ENCODE measurements at places on chromosomes 16 and 17.
A peak's percentile ranks its signal among the peaks of the same experiment; 100 is the strongest.

DNA sequence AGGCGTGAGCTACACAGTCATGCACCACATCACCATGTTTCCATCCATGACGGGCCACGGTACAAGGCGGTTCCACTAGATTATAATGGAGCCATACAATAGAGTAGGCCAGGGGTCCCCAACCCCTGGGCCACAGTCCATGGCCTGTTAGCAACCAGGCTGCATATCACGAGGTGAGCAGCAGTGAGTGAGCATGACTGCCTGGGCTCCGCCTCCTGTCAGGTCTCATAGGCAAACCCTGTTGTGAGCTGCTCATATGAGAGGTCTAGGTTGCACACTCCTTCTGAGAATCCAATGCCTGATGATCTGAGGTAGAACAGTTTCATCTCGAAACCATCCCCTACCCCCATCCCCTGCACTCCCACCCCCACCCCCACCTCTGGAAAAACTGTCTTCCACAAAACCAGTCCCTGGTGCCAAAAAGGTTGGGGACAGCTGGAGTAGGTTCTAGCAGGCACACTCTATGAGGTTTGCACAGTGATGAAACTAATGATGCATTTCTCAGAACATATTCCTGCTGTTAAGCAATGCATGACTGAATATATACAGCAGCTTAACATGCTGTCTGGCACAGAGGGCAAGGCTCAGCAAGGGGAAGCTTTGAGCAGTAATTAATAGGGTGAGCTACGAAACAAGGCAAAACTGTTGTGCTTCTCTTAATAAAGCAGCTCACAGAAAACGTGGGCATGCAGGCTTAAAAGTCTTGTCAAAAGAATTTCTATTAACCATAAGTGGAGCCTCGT lies 108.0 kb downstream of the VPS53 start:
- H3K4me3 ChIP-seq, result no peak overlapping the region
- DNase-seq, result no peak
- H3K4me1 ChIP-seq, result no peaks in the 10 kb centered on the region
- H3K36me3 ChIP-seq, result no peaks in the 10 kb centered on the region
- no peak overlapping the region for H3K27ac ChIP-seq
- H3K27me3 ChIP-seq, result no peaks in the 10 kb centered on the region

- no peaks in the 10 kb centered on the region for H3K4me1 ChIP-seq
- H3K36me3 ChIP-seq, result no peaks in the 10 kb centered on the region
- no peak overlapping the region for H3K4me3 ChIP-seq
- DNase-seq, result no peak
These were observed 54.7 kb upstream of the FOXF1 start for GRCh38 chr16:86455640-86456039.

DNA sequence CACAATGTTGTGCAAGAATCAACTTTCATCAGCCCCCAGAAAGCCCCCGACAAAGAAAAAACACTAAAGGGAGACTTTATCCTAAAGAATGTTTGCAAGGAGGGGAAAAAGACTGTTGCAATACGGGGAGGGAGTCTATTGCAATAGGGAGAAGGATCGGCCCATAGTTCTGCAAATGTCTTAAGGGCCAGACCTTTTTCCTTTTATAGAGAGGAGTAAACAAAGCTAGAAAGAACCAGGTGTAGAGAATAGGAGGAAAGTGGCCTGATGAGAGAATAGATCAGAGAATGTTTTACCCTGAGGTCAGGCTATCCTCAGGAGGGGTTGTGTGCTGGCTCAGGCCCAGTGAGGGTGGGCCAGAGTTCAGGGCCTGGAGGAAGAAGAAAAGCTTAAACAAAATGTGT lies 8.7 kb upstream of the CAVIN1 start:
- no peak overlapping the region for H3K4me3 ChIP-seq
- no peaks in the 10 kb centered on the region for H3K27me3 ChIP-seq
- no peaks in the 10 kb centered on the region for H3K36me3 ChIP-seq
- H3K4me1 ChIP-seq, result no peaks in the 10 kb centered on the region

- DNase-seq, result no peak
- no peaks in the 10 kb centered on the region for H3K4me1 ChIP-seq
- no peak overlapping the region for H3K4me3 ChIP-seq
- no peak overlapping the region for H3K27ac ChIP-seq
- H3K36me3 ChIP-seq, result no peaks in the 10 kb centered on the region
These were observed 401.6 kb downstream of the NPIPA7 start for GRCh38 chr16:16780588-16780987.

GRCh38 chr16:19147126-19147525 lies 20.9 kb upstream of the SYT17 start:
- no peaks in the 10 kb centered on the region for H3K4me1 ChIP-seq
- H3K27ac ChIP-seq, result no peak overlapping the region
- H3K4me3 ChIP-seq, result no peak overlapping the region
- H3K36me3 ChIP-seq, result no peaks in the 10 kb centered on the region
- no peaks in the 10 kb centered on the region for H3K27me3 ChIP-seq

- no peaks in the 10 kb centered on the region for H3K27me3 ChIP-seq
- H3K4me1 ChIP-seq, result no peaks in the 10 kb centered on the region
- no peak for DNase-seq
- H3K36me3 ChIP-seq, result no peaks in the 10 kb centered on the region
These were observed 501.2 kb downstream of the SHISA9 start for GRCh38 chr16:13402601-13403000.

GRCh38 chr17:27565874-27566670 lies 64.9 kb upstream of the LGALS9 start:
- H3K4me3 ChIP-seq, result no peak overlapping the region
- H3K36me3 ChIP-seq, result no peaks in the 10 kb centered on the region
- H3K27ac ChIP-seq, result peak overlapping the region; percentile 19
- no peaks in the 10 kb centered on the region for H3K4me1 ChIP-seq
- DNase-seq, result no peak

- H3K27ac ChIP-seq, result no peak overlapping the region
- no peaks in the 10 kb centered on the region for H3K36me3 ChIP-seq
- DNase-seq, result no peak
- H3K4me1 ChIP-seq, result no peaks in the 10 kb centered on the region
- no peaks in the 10 kb centered on the region for H3K27me3 ChIP-seq
These were observed 48.3 kb upstream of the ABCC11 start for GRCh38 chr16:48295488-48296281.

- DNase-seq, result no peak
- H3K27ac ChIP-seq, result no peak overlapping the region
- H3K36me3 ChIP-seq, result no peaks in the 10 kb centered on the region
These were observed 7.0 kb downstream of the CBLN1 start for GRCh38 chr16:49274591-49274990.

DNA sequence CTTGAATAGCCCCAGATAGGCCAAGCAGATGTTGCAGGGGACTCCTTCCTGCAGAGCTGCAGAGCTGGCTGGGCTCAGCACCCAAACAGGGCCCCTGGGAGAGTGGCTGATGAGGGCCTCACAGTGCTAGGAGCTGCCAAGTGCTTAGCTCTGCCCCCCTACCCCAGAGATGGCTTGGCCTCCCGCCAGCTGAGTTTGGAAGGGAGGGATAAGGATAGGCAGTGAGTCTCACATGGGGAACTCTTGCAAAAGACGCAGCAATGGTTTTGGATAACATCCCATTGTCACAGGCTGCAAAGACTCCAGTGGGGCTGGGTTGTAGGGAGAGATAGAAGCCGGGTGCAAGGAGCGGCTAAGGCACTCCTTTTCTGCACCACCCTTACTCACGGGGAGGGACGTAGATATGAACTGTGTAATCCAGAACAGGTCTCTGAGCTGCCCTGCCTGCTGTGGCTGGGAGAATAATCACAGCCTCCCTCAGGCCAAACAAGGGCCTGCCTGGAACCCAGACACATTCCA lies 52.9 kb upstream of the MAF start:
- DNase-seq, result peak; percentile 32
- no peak overlapping the region for H3K27ac ChIP-seq
- no peaks in the 10 kb centered on the region for H3K27me3 ChIP-seq
- H3K4me3 ChIP-seq, result no peak overlapping the region
- H3K36me3 ChIP-seq, result no peaks in the 10 kb centered on the region

- no peaks in the 10 kb centered on the region for H3K27me3 ChIP-seq
- no peaks in the 10 kb centered on the region for H3K36me3 ChIP-seq
- no peaks in the 10 kb centered on the region for H3K4me1 ChIP-seq
These were observed 13.0 kb downstream of the CDH13 start for GRCh38 chr16:82639666-82640336.

- peaks cover 8% of the 10 kb centered on the region for H3K4me1 ChIP-seq
- no peaks in the 10 kb centered on the region for H3K27me3 ChIP-seq
- no peaks in the 10 kb centered on the region for H3K36me3 ChIP-seq
- no peak overlapping the region for H3K4me3 ChIP-seq
These were observed 7.6 kb downstream of the PITPNA start for GRCh38 chr17:1554751-1555540.

GRCh38 chr17:74839990-74840852 lies 19.5 kb downstream of the GRIN2C start:
- H3K4me1 ChIP-seq, result no peaks in the 10 kb centered on the region
- no peak for DNase-seq
- no peak overlapping the region for H3K27ac ChIP-seq
- no peaks in the 10 kb centered on the region for H3K27me3 ChIP-seq
- H3K36me3 ChIP-seq, result no peaks in the 10 kb centered on the region
- no peak overlapping the region for H3K4me3 ChIP-seq

- no peak for DNase-seq
- no peaks in the 10 kb centered on the region for H3K36me3 ChIP-seq
- no peak overlapping the region for H3K27ac ChIP-seq
- no peak overlapping the region for H3K4me3 ChIP-seq
These were observed 81.6 kb upstream of the HS3ST2 start for GRCh38 chr16:22732400-22732799.

GRCh38 chr17:47276868-47277267 lies 23.2 kb downstream of the ITGB3 start:
- DNase-seq, result peak; percentile 71
- H3K27ac ChIP-seq, result peak overlapping the region; percentile 92
- no peaks in the 10 kb centered on the region for H3K27me3 ChIP-seq
- no peak overlapping the region for H3K4me3 ChIP-seq
- no peaks in the 10 kb centered on the region for H3K36me3 ChIP-seq

DNA sequence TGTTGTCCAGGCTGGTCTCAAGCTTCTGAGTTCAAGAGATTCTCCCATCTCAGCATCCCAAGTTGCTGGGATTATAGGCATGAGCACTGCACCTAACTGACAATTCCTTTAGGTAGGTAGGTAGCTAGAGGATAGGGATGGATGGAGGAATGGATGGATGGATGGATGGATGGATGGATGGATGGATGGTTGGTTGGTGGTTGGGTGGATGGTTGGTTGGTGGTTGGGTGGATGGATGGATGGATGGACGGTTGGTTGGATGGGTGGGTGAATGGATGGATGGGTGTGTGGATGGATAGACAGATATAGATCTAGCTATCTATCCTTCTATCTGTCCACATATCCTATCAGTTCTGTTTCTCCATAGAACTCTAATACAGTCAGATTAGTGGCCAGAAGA lies 19.3 kb upstream of the ADCY9 start:
- H3K4me1 ChIP-seq, result no peaks in the 10 kb centered on the region
- no peak overlapping the region for H3K27ac ChIP-seq
- no peaks in the 10 kb centered on the region for H3K27me3 ChIP-seq
- no peaks in the 10 kb centered on the region for H3K36me3 ChIP-seq
- DNase-seq, result no peak
- no peak overlapping the region for H3K4me3 ChIP-seq

- H3K4me1 ChIP-seq, result no peaks in the 10 kb centered on the region
- H3K27ac ChIP-seq, result no peak overlapping the region
- no peak overlapping the region for H3K4me3 ChIP-seq
- H3K27me3 ChIP-seq, result no peaks in the 10 kb centered on the region
- H3K36me3 ChIP-seq, result no peaks in the 10 kb centered on the region
These were observed 109.6 kb upstream of the GOT2 start for GRCh38 chr16:58843675-58844074.

- H3K4me3 ChIP-seq, result no peak overlapping the region
- H3K27me3 ChIP-seq, result no peaks in the 10 kb centered on the region
- no peak overlapping the region for H3K27ac ChIP-seq
- no peak for DNase-seq
These were observed 61.7 kb upstream of the MRC2 start for GRCh38 chr17:62565817-62566216.

DNA sequence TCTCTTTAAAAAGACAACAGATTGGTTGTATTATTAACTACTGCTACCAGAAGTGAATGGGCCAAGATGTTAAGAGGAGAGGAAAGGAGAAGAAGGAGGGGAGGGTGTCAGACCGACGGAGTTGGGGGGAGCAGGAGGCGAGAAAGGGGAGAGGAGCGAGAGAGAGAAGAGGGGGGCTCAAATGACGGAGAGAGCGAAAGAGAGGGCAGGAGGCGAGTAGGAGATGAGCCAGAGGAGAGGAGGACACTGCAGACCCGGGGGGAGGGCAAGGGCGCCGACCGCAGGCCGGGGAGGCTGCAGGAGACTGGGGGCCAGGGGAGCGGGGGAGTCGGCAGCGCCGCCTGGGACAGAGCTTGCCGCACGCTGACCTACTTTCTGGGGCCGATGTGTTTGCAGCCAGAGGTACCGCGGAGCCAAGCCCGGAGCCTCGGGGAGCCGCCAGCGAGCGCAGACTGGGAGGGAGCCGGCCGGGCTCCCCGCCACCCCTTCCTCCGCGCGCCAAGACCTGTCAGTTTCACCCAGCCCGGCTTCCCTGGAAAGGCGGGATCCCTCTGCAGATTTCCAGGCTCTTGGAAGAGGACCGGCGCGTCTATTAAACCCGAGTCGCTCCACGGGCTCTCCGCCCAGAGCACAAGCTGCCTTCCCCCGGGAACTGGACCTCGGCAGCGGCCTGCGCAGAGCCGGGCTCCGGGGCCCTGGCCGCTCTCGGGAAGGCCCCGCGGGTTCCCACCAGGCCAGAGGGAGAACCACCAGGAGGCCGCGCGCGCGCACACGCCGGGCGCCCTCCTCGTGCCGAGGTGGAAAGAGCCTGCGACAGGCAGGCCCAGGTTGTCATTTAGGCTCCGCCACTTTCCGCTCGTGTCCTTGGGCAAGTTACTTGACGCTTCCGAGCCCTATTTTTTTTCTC lies 74.6 kb downstream of the CMC2 start:
- H3K4me3 ChIP-seq, result peak overlapping the region; percentile 34
- H3K27me3 ChIP-seq, result no peaks in the 10 kb centered on the region
- H3K36me3 ChIP-seq, result no peaks in the 10 kb centered on the region
- DNase-seq, result peak; percentile 90

DNA sequence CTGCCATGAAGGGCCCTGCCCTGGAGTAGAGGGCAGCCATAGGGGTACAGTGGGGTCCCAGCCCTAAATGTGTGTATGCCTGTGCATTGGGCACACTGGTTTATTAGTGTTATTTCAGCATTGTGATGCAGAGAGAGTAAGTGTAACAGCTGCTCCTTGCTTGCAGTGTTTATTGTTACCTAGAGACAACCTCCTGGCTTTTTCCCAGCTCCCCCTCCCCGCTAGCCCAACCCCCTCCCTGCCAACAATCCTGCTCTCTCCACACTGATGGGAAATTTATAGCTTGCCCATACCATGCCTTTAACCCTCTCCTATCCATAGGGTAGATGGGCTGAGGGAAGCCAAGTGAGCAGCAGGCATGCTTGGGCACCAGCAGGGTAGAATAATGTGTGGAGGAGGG lies 51.3 kb downstream of the NEUROD2 start:
- H3K4me3 ChIP-seq, result no peak overlapping the region
- no peak for DNase-seq
- H3K4me1 ChIP-seq, result no peaks in the 10 kb centered on the region
- H3K27me3 ChIP-seq, result no peaks in the 10 kb centered on the region
- no peaks in the 10 kb centered on the region for H3K36me3 ChIP-seq
- no peak overlapping the region for H3K27ac ChIP-seq

Data from uterus (tissue), 4 donors.